ENCODE measurements at places on chromosomes 3 and 15. TPM values are rescaled to one million over a fixed set of nuclear protein-coding genes. Genes with fewer than 3 reads are reported as not detected.
A peak's percentile ranks its signal among the peaks of the same experiment; 100 is the strongest.

GRCh38 chr3:131224886-131225550, 156.6 kb upstream of the NUDT16 start:
- peak; percentile 58 for DNase-seq

DNA sequence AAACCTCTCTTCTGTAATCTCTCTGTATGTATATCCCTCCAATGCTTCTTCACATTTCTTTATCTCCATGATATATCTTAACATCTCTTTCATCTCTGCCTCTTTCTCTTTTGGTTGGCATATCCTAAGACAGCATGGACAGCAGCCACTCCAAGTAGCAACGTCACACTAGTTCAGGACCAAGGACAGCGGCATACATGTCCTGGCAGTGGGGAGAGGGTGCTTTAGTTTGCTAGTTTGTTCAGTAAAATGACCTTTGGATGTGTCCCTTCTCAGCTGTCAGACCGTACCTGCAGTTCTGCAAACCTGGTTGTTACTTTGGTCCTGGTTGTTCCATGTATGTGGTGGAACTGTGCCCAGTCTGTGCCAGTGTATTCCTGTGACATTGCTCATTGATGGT, 225.6 kb upstream of the ROPN1 start:
- peak; percentile 76 for DNase-seq

Gene AGBL1
- not detected for total RNA-seq

Gene STRIT1
- not detected for total RNA-seq

DNA sequence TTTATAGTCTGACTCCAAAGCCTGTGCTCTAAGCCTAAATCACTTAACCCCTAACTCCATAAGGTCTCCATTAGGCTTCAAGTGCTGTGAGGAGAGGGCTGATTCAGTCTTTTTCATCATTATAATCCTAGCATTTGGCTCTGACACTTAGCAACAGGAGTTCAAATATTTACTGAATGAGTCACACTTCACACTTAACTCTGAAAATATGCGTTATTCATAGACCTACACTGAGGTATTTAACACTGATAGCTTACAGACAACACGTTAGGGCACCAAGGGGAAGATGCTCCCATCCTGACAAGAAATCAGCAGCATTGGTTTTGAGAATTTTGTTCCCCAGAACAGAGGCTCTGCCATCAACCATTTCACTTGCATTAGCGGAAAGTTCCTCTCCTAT, 53.5 kb downstream of the MSL2 start:
- peak; percentile 97 for DNase-seq

- no peak for DNase-seq
Observed at GRCh38 chr3:16385151-16385550, 120.1 kb downstream of the OXNAD1 start.
